Fibroblast of skin of right quadriceps (primary cell): ENCODE measurements at places on chromosomes 1 and 21.

DNA sequence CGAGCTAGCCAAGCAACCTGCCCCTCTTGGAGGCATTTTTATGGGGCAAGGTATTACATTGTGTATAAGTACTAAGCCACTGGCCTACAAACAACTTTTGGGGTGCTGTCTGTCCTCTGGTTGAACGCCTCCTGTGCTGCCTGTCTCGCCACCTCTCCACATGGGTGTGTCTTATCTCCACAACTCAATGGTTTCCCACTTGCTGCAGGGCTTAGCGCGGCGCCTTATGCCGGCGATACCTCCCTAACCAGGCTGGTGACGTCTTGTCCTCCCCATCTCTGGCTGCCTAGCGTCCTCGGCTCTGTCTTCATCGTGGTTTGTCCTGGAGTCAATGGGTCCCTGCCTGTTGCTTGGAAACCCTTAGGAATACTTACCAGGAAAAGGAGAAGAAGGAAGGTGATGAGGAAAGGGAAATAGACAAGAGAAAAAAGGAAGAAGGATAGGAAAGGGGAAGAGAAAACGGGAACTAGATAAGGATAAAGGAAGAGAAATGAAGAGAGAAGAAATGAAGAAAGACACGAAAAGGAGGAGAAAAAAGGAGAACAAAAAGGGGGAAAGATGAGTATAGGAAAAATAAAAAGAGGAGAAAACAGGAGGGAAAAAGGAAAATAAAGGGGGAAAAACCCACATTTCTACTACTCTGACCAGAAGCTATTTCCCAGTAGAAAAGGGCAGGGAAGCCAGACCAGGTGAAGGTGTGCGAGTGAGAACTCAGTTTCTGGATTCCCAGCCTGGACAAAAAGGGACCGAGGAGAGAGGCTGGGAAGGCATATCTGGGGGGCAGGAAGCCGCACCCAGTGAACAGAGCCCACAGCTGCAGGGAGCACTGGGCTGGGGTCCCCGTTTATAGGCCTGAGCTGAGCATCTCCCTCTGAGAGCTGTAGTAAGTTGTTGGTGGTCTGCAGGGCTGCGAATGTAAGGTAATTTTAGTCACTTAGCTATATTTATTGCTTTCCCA is 86.2 kb downstream of the CLIC6 start:
- DNase-seq, result no peak

DNA sequence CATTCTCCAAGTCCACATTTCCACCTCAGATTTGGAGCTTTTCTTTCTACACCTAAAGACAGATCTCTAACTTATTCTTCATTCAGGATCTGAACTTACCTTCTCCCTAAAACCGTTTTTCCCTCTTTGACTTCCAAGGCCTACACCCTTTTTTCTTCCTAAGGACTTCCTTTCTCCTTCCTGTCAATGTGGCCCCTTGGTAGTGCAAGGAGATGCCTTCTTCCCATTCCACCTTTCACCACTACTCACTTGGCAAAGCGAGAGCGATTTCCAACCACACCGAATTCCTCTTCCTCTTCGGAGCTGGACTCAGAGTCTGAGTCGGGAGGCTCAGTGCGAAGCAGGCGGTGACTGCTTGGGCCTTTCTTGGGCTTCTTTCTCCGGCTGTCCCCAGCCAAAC is 1.3 kb downstream of the EFCAB14 start:
- no peak for DNase-seq

GRCh38 chr1:41716188-41717130 is 202.3 kb downstream of the HIVEP3 start:
- DNase-seq, result no peak

DNA sequence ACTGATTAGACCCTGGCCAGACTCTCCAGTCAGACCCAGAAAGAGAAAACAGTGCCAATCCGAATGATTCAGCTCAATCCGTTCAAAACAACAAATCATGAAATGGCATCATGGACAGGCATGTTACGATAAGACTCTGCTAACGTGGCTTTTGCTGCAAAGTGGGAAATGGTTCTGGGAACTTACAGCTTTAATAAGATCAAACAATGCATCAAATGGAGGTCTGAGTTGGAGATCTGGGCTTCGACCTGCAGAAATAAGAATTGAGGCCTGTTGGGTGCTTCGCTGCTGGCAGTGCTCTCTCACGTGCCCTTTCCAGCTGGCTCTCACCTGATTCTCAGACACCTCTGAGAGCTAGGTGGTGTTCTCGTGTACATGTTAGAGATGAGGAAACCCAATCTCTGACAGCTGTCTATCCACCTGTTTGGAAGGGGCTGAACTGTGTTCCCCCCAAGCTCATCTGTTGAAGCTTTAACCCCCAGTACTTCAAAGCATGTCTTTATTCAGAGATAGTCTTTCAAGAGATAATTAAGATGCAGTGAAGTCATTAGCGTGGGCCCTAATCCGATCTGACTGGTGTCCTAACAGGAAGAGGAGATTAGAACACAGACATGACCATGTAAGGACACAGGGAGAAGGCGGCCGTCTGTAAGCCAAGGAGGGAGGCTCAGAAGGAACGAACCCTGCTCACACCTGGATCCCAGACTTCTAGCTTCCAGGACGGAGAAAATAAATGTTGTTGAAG is 45.5 kb upstream of the ETS2 start:
- DNase-seq, result no peak

DNA sequence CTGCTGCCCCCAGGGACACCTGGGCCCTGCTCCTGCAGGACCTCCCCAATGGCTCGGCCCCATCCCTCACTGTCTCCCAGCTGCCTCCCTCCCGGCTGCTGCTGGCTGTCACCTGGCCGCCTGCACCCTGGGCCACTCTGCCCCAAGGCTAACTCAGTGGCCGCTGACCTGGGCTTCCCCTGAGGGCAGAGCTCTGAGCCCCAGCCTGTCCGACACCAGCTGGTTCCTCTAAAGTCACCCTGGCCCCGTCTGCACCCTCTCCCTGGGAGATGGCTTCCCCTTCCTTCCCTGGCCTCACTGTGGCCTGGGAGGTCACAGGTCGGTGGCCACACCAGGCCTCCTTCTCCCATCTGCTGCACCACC is 15.0 kb downstream of the ITGB2 start:
- no peak for DNase-seq

DNA sequence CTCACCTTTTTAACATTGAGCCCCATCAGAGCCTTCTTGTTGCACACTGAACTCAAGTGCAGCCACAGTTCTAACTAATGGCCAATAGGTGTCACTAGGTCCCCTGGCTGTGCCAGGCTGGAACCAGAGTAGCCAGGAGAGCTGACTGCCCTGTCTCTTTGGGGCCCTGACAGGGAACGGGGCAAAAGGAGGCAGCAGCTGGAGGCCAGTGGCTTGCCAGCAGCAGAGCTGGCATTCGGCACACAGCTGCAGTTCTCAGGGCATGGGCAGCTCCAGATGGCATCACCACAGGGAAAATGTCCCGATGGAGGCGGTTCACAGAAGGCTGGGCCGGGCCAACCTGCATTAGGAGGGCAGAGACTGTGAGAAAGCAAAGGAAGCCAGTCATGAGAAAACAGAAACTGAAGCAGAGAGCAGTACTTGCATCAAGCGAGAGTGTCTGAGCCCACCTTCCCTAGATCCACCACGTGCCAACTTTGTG is 188.6 kb downstream of the FCRL5 start:
- DNase-seq, result peak; percentile 38

- DNase-seq, result no peak
Observed at GRCh38 chr1:164180824-164181223, 378.2 kb upstream of the PBX1 start.

- peak; percentile 38 for DNase-seq
Observed at GRCh38 chr1:41919764-41920397, 1.2 kb upstream of the HIVEP3 start.

DNA sequence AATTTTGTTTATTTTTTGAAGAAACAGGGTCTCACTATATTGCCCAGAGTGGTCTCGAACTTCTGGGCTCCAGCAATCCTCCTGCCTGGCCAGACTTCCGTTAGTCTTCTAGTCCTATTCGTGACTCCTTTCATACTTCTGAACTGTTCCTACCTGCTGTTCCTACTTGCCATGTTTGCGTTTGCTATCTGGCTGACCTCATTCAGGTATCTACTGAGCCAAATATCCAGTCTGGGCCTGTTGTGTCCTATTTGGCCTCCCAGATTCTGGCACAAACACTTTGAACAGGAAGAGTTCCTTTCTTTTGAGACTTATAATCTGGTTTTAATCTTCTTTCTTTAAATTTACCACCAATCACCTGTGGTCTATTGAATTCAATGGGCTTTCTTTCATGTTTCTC is 6.9 kb upstream of the NR1I3 start:
- DNase-seq, result no peak

DNA sequence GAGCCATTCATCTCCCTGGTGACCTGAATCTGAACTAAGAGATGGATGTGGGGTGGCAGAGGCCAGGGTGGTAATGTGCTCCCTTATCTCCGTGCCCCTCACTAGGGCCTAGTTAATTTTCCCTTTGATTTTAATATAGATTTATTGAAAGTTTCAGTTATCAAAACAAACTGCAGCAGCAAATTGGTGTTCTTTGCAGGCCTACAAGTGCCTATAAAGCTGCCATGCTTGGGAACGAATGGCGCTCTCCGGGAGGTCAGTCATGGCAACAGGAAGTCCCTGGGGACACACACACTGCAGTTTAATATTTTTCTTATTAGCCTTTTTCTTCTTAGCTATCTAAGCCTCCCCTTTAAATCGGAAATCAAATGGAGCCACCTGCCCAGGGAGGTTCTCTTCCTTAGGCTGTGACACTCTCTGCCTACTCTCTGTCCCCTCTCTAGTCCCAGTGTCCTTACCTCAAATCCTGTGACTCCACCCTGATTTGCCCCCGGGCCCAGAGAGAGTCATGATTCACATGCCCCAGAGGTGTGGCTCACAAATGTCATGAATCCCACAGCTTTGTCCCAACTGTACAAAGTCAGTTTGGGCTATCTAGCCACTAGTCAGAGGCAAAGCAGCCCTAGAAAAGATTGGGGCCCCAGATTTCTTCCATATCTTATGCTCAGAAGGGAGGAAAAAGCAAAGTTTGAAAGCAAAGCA is 4.3 kb upstream of the ERI3 start:
- no peak for DNase-seq

GRCh38 chr1:55445416-55445815 is 230.3 kb upstream of the USP24 start:
- no peak for DNase-seq

GRCh38 chr1:107250169-107250568 is 109.3 kb downstream of the NTNG1 start:
- no peak for DNase-seq

GRCh38 chr1:196685506-196685905 is 33.7 kb downstream of the CFH start:
- DNase-seq, result no peak

- no peak for DNase-seq
Observed at GRCh38 chr1:178664278-178664677, 60.8 kb upstream of the RALGPS2 start.

DNA sequence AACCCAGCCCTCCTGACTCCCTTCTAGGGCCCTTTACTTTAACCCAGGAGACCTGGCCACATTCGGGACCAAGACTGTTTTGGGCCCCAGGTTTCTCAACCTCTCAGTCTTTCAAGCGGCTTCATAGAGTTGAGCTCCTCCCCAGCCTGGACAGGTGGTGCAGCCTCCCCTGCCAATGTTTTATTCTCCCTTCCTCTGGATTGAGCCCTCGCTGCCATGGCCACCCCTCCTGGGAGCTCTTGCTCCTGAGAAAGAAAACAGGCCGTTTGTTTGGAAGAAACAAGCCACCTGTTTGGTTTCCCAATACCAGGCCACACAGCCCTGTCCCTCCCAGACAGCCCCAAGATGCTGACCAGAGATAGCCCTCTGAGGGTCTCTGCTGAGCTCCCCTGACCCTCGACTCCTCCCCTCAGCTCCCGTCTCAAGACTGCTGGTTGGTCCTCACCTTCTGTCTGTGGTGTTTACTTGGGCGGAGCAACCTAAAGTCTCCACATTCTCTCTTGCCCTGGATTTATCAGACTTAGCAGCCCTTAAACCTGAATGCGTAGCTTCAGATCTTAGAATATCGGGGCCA is 3.3 kb downstream of the TMEM51 start:
- DNase-seq, result no peak

- DNase-seq, result peak; percentile 81
Observed at GRCh38 chr1:201719812-201720521, 109.0 kb upstream of the IPO9 start.

- DNase-seq, result no peak
Observed at GRCh38 chr1:207424570-207425131, 29.5 kb upstream of the CR2 start.

DNA sequence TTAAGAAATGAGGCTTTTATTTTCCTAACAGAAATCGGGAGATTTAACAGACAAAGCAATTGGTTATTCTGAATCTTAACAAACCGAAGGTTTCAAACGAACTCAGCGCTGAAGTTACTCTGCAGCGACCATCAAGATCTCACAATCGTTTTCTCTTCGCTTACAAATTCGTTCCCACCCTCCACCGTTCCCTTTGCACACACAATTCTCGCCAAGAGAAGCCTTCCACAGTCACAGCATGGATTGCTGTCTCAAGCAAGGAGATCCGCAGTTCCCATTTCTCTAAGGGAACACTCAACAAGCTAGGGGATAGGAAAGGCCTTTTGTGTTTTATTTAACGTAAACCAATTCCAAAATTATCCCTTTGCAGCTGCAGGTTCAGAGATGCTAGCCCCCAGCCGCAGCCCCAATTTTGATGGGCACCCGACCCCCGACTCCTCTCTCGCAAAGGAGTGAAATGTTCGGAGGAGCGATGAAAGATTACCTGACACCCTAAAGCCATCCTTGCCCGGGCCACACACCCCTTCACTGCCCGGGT is 755 bp downstream of the FBXO42 start:
- no peak for DNase-seq

DNA sequence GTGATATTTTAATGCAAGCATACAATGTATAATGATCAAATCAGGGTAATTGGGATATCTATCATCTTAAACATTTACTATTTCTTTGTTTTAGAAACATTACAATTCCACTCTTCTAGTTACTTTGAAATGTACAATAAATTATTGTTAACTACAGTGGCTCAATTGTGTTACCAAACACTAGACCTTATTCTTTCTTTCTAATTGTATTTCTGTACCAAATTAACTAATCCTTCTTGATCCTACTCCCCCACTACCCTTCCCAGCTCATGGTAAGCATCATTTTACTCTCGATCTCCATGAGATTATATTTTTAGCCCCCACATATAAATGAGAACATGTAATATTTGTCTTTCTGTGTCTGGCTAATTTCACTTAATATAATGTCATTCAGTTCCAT is 95.0 kb upstream of the MROH9 start:
- no peak for DNase-seq

DNA sequence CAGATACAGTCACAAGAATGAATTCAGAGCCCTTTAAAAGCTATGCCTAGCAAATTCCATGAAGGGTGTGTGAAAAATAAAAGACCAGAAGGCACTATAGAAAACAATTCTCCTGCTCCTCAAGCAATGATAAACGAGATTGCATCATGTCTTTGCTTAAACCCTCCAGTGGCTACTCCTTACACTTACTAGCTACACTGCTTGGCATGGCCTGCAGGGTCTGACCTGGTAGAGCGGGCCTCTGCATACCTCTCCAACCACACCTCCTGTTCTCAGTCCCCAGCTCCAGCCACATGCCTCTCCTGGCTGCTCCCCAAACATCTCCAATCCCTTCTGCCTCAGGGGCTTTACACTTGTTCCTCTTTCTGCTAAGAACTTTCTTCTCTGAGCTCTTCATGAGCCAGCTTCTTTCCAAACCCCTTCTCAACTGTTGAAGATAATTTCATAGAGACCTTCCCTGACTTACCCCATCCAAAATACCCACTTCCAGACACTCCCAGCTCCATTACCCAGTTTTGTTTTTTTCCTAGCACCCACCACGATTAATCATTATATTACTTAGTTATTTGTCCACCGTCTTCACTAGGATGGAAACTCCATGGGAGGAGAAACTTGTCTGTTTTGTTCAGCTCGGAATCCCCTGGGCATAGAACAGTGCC is 11.2 kb upstream of the CREG1 start:
- no peak for DNase-seq

- DNase-seq, result no peak
Observed at GRCh38 chr1:186943891-186944686, 115.3 kb downstream of the PLA2G4A start.
